ENCODE measurements at places on chromosomes 7 and 10.

GRCh38 chr10:10967581-10968256 lies 50.0 kb upstream of the CELF2 start:
- DNase-seq, result no peak

DNA sequence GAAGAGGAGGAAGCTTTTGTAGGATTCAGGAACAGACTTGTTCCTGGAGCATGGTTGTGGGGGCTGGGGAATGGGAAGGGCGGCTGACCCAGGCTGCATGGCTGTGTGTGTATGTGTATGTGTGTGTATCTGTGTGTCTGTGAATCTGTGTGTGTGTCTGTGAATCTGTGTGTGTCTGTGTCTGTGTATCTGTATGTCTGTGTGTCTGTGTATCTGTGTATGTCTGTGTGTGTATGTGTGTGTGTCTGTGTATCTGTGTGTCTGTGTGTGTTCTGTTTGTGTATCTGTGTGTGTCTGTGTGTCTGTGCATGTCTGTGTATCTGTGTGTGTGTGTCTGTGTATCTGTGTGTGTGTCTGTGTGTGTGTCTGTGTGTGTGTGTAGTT lies 6.6 kb upstream of the STX1A start:
- DNase-seq, result no peak

DNA sequence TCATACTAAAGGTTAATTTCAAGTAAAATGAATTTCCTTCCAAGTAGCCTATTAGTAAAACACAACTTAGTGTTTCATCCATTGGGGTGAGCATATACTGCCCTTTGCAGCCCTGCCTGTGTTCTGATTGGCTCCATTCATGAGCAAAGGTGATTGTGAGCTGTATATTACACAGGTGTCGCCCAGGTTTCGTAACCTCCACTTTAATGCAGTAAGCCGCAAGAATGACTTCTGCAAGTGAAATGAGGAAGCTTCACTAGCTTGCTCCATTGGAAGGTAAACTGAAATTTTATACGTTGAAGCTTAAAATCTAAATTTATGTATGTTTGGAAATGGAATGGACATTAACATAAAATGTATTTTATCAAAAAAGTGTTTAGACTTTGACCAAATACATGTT lies 24.4 kb downstream of the MTURN start:
- no peak for DNase-seq

GRCh38 chr10:67306588-67307205 lies 380.9 kb downstream of the LRRTM3 start:
- DNase-seq, result no peak

DNA sequence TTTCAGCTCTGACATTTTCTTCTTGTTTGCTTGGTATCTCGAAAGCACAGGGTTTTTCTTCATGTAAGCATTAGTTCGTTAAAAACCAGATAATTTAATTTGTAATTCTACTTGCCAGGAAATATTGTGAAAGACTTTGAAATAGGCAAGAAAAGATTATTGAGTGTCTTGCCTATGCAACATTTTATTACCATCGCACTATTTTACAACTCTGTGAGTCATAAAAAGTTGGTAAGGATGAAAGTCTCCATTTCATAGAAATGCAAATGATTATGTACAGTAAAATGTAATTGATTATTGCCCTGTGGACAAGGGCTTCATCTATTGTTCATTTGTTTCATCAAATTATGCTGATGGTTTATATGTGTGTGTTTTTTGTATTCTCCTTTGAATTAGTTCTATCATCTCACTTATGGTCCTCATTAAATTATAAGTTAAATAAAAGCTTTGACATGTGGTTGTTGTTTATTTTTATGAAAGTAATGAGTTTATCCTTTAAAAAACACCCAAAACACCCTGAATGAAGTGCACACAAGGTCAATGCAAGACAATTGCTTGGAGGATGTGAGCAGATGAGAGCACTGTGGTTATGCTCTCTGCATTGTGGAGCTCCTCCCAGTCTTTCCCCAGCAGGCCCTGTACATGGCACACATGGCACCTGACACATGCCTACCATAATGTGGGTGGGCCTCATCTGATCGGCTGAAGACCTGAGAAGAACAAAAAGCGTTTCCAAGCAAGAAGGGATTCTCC lies 230.8 kb downstream of the CXCL12 start:
- no peak for DNase-seq

GRCh38 chr7:95925236-95925635 lies 152.9 kb downstream of the DYNC1I1 start:
- DNase-seq, result no peak

GRCh38 chr7:68362745-68363518 lies 1235.3 kb upstream of the AUTS2 start:
- DNase-seq, result no peak
